ENCODE measurements at places on chromosomes 3 and 15. TPM values are rescaled to one million over a fixed set of nuclear protein-coding genes. Genes with fewer than 3 reads are reported as not detected.

DNA sequence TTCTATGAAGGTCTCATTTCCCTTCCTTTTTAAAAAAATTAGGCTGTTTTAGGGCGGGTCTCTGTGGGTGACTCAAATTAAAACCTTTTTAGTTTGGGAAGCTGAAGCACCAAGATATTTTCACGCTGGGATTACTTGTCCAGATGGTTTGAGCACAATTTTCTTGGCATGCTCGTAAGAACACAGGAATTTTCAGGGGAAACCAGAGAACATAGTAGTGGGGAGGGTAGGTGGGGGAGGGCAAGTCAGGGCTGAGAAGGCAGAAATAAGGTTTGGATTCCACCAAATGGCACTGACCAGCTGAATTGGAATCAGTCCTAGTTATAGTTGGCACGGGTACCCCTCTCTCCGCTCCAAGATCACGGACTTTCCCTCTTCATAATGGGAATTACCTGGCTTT, 97.3 kb upstream of the LRIG1 start:
- peak; percentile 30 for DNase-seq

DNA sequence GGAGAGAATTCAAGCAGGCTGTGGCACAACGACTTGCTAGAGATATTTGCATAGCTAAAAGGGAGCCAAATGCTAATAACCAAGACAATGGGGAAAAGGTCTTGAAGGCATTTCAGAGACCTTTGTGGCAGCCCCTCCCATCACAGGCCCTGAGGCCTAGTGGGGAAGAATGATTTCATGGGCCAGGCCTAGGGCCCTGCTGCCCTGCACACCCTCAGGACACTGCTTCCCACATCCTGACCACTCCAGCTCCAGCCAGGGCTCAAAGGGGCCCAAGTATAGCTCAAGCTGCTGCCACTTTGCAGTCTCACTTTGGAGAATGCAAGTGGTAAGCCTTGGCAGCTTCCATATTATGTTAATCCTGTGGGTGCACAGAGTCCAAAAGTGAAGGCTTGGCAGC, 21.5 kb upstream of the PTPN23 start:
- no peak for DNase-seq

DNA sequence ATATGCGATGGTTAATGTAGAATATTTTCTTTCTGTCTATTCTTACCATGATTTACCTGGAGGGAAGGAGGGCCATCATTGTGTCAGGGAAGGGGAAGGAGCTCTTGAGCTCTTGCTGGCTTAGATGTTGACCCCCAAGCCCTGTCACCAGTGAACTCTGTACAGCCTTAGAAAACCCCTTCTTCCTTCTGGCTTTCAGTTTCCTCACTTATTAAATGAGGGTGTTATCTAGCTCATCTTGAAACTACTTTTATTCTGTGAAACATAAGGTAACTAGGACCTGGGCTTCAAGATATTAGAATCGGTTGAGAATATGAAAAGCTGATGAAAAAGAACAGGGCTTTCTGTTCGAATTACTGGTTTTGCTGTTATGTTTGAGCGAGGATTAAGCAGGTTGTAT, 25.1 kb upstream of the UTS2B start:
- DNase-seq = no peak

DNA sequence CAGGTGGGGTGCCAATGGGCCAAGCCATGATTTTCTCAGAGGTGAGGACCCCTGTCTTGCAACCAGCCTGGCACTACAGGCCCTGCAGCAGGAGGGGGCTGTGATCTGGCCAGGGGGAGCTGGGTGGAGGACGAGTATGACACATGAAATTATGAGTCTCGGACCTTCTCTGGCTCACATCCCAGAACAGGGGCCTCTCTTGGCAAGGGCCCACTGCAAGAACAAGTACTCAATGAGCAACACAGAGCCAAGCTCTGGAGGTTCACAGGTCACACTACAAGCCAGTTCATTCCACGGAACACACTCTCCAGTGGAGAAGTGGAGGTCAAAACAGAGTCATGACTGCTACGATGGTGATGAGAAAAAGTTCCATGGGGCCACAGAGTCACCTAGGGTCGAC, 28.3 kb downstream of the CCDC32 start:
- DNase-seq = no peak

ERICH6 gene
- not detected for total RNA-seq

ABCC5 gene
- 16.7 TPM for total RNA-seq

TMEM212 gene
- total RNA-seq = not detected

PLXNA1 gene
- total RNA-seq = 209 TPM

FOXB1 gene
- not detected for total RNA-seq
